ENCODE measurements at places on chromosomes 5 and 9.

GRCh38 chr9:130092910-130093309 lies 39.2 kb downstream of the GPR107 start:
- DNase-seq, result no peak

DNA sequence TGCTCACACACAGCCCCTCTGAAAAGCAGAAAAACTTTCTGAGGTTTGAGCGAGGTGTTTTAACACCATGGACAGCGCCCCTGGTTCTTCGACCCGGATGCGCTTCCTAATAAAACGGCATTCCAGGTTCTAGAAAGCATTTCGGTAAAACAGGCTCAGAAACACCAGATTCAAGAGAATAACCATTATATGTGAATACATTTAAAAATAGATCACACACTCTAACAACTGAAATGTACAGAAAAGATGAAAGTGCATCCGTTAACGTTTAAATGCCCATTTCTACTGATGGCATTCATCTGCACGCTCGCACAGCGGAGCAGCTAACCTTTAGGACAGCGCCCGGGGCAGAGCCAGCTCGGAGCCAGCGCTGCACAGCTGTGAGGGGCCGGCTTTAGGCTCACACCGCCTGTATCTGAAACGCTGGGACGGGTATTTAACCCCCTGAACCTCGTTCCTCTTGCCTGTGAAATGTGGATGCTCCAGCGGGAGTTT lies 26.3 kb upstream of the TENT4A start:
- no peak for DNase-seq

GRCh38 chr9:75109210-75109839 lies 21.0 kb downstream of the OSTF1 start:
- no peak for DNase-seq

DNA sequence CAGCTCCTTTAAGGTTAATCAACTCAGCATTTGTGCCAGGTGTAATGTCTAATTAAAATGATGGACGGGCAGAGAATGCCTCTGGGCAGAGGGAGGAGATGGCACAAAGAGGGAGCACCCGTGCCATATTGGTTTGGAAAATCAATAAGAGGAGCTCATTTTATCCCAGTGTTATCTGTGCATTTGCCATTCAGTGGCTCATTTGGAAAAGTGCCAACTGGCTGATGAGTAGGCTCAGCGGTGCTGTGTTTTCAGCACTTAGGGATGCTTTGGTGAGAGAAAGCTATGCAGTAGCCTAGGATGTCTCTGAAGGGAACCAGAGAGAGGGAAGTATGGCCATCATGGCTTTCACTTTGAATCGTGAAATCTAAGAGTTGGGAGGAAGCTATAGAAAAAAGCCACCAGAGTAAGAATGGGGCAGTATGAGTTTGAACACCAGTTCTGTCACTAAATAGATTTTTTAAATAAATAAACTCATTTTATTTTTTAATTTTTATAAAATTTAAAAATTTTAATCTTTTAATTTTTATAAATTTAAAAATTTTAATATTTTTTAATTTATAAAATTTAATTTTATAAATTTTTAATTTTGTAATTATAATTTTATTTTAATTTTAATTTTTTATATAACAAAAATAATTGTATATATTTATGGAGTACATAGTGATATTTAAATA lies 472.8 kb downstream of the BRINP1 start:
- no peak for DNase-seq

- no peak for DNase-seq
Observed at GRCh38 chr5:172478256-172478655, 23.9 kb upstream of the SH3PXD2B start.

- DNase-seq, result no peak
Observed at GRCh38 chr9:103997856-103998370, 96.2 kb upstream of the SMC2 start.

GRCh38 chr5:135609981-135610380 lies 31.2 kb upstream of the CXCL14 start:
- DNase-seq, result no peak

GRCh38 chr9:123331346-123332060 lies 24.5 kb upstream of the CRB2 start:
- DNase-seq, result no peak

DNA sequence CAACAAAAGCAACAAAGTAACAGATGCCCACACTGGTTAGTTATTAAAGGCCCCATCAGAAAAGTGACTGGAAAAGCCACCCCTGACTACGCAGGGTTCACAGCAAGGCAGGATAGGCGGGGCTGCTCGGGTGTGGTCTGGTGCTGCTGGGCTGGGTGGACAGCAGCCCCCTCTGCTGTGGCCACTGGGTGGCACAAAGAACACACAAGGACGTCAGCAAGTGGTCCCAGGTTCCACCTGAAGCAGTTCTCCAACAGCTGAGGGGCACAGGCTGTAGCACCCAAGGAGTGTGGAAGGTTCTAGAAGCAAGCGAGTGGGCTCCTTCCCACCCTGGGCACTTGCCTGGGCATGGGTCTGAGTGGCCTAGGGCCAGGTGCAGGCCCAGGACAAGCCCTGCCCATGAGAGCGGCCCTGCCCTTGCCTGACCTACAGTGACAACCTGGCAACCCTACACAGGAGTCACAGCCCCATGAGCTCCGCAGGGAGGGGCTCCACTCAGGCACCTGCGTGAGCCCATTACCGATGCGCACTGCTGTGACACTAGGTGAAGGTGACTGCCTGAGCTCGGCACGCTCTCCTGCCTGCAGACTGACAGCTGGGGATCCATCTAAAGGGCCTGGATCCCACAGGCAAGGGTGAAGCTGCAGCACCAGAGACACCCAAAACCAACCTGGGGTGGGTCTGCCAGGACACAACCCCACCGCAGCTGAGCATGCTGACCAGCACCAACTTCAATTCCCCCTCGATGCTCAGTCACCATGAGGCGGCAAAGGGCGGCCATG lies 8.1 kb downstream of the BRD9 start:
- DNase-seq, result no peak

GRCh38 chr9:131629825-131630204 lies 84.5 kb downstream of the PRRT1B start:
- DNase-seq, result no peak

GRCh38 chr5:127601111-127601510 lies 47.8 kb upstream of the CTXN3 start:
- no peak for DNase-seq

DNA sequence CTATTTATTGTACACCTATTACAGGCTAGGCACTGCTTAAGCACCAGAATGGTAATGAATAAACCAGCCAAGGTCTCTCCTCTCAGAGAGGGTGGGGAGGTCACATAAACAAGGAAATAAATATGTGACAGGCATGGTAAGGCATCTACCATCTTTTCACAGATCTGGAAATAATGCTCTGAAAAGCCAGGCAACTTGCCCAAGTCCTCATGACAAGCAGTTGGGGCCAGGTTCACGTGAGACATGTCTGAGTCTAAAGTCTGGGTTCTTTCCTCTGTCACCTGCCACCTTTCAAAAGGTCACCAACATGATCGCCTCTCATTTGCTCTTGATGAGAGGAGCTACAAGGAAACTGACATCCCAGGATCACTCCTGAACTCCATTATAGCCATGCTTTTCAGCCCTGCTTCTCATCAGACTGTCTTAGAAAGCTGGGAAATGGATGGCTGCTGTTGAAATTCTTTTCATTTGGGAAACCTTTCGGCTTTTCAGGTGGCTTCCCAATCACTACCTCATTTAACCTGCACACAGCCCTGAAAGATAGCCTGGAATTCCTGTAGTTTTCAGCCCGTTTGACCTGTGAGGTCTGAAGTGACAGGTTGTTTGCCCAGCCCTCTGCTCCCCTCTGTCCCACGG lies 123.1 kb downstream of the CRB2 start:
- DNase-seq, result no peak

DNA sequence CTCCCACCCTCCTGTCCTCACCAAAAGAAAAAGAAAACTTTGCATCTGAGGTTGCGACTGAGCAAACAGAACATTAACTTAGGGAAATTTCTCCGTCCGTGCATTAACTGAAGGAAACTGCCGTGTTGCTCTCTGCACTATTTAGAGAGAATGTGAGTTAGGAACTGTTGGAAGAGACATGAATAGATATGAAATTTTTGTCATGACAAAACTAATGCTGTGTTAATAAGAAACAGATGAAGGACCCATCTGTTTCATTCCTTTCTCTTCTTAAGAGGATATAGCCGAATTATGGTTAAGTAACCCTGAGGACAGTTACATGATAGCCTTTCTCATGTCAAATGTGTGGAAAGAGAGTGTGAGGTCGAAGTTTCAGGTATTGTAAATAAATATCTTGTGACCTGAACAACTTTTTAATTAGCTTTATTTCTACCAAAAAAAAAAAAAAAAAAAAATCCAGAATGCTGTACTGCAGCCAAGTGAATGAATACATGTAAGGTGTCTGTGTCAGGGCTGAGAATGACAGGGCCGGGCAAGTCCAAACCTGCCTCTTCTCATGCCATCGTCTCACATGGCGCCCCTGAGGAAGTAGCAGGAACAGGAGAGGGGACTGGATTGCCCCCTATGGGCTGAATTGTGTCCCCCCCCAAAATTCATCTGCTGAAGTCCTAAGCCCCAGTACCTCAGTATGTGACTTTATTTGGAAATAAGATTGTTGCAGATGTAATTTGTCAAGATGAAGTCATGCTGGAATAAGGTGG lies 35.6 kb upstream of the ANKRD33B start:
- no peak for DNase-seq

- no peak for DNase-seq
Observed at GRCh38 chr9:15381491-15381890, 41.2 kb upstream of the SNAPC3 start.

- no peak for DNase-seq
Observed at GRCh38 chr9:128205296-128205944, 2.2 kb downstream of the DNM1 start.

- DNase-seq, result no peak
Observed at GRCh38 chr9:86639899-86640379, 285.7 kb upstream of the TUT7 start.

DNA sequence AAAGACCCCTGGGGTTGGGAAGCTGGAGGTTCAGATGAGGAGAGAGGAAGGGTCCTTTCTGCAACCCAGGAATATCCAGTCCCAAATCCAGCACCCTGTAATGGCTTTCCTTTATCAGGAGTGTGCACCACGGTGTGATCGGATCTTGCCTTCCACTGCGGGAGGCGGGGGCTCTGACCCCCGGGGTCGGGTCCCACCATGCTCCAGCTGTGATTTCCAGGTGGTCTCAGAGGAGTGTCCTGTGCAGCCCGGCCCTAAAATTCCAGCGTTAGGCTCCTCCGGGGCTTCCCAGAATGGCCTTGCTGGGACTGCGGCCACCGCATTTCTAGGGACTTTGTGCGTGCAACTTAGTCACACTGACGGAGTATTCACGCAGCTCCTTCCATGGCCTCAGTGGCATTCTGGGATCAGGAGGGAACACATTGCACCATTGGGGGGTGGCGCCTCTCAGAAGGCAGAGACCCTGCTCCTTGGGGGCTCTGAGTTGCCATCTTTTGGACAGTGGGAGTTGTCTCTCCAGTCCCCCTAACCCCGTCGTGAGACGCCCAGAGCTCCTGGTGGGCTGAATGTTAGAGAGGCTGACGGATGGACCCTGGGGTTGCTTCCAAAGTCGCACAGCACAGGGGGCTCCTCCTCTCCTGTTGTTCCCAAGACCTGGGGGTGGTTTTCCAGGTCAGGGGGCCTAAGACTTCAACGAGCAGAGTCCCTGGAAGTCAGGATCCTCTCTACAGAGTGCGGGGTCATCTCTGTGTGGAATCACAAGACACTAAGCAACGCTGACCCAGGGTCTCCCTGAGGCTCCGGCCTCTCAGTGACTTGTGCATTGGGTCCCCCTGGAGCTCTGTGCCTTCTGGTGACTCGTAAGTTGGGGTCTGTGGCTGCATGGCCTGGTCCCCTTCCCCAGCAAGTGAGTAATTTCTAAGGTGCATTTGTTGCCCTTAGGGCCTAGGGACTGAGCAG lies 42.7 kb upstream of the IRX4 start:
- DNase-seq, result no peak

- peak; percentile 61 for DNase-seq
Observed at GRCh38 chr5:154740483-154740882, 14.7 kb upstream of the LARP1 start.

- no peak for DNase-seq
Observed at GRCh38 chr5:73390972-73391371, 57.6 kb downstream of the FOXD1 start.

- DNase-seq, result no peak
Observed at GRCh38 chr9:131608493-131609037, 63.2 kb downstream of the PRRT1B start.

DNA sequence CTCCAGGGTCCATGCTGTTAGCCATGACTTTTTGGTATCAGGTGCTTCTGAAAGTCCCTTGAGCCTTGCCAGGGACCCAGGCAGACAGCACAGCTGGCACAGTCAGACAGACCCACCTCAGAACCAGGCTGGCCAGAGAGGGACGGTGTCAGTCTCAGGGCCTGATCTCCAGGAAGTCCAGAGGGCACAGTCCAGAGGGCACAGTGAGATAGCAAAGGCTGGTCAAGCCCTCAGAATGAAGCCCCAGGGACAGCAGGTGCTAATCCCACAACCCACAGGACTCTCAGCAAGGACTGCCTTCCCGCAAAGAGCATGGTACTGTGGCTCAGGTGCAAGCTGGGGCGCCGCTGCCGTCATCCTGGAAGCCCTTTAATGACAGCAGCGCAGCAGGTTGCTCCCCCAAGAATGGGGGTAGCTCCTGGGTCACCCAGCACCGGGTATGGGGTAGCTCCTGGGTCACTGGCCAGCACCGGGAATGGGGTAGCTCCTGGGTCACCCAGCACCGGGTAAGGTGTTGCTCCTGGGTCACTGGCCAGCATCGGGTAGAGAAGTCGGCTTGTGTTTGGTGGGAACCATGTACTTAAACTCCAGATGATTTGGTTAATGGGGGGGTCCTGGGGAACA lies 105.6 kb upstream of the PHYKPL start:
- DNase-seq, result no peak

- no peak for DNase-seq
Observed at GRCh38 chr5:97182571-97183099, 412 bp downstream of the RIOK2 start.

GRCh38 chr5:43041669-43042175 lies 1.6 kb upstream of the ANXA2R start:
- DNase-seq, result peak; percentile 68

- no peak for DNase-seq
Observed at GRCh38 chr9:104833696-104834095, 69.8 kb downstream of the NIPSNAP3B start.

- no peak for DNase-seq
Observed at GRCh38 chr5:69517763-69518212, 25.2 kb downstream of the OCLN start.

- no peak for DNase-seq
Observed at GRCh38 chr5:164335837-164336236, 830.4 kb downstream of the MAT2B start.
